ENCODE measurements at places on chromosomes 11 and 22.

- DNase-seq, result no peak
Observed at GRCh38 chr11:66072518-66072917, 2.4 kb downstream of the PACS1 start.

- no peak for DNase-seq
Observed at GRCh38 chr11:68976095-68976494, 4.7 kb downstream of the MRGPRD start.

GRCh38 chr22:17332109-17332800 lies 37.0 kb upstream of the CECR2 start:
- no peak for DNase-seq

DNA sequence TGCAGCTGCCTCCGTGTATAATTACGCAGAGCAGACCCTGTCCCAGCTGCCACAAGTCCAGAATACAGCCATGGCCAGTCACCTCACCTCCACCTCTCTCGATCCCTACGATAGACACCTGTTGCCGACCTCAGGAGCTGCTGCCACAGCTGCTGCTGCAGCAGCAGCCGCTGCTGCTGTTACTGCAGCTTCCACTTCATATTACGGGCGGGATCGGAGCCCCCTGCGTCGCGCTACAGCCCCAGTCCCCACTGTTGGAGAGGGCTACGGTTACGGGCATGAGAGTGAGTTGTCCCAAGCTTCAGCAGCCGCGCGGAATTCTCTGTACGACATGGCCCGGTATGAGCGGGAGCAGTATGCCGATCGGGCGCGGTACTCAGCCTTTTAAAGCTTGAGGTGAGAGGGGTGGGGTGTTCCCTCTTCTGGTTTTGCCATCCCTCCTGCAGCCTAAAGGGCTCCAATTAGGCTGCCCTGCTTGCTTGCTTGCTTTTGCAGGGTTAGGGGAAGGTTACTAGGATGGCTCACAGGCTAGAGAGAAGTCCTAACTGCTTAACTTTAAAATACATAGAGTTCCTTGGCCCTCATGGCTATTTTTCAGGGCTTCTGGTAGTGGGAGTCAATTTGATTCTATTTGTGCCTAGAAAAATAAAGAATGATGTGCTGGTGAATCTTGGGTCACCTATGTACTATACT lies 5.4 kb downstream of the RBM4 start:
- DNase-seq, result no peak

DNA sequence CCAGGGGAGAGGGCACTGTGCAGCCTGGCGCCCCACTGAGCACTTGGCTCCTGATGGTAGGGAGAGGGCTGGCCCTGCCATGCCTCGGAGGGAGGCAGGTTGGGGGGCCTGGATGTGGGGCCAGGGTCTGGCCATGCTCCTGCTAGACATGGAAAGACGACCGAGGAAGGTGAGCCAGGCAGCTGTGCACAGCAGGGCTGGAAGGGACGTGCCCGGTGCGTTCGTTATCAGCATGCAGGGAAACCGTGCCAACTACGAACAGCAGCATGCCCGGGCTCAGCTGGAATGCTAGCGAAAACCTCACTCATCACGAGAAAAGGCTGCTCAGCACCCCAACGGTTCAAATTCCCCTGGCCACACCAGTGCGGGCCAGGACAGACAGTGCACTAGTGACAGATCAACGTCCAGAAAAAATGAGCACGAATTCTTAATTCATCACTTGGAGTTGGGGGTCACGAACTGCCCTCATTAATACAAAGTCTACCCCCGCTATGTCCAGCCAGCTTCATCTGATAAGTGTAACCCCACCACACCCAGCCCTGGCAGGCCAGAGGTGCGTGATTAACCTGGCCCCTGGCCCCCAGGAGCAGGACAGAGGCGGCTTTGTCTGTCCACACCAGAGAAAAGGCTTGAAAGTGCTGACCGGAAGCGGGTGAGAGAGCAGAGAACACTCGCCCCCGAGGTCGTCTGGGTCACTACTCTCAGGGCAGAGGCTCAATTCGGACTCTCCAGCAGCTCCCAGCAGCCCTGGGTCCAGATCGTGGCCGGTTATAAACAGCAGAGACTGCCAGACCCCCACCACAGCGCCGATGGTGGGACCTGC lies 84.2 kb downstream of the CELSR1 start:
- no peak for DNase-seq

- DNase-seq, result no peak
Observed at GRCh38 chr11:97622795-97623194, 1233.0 kb downstream of the JRKL start.

DNA sequence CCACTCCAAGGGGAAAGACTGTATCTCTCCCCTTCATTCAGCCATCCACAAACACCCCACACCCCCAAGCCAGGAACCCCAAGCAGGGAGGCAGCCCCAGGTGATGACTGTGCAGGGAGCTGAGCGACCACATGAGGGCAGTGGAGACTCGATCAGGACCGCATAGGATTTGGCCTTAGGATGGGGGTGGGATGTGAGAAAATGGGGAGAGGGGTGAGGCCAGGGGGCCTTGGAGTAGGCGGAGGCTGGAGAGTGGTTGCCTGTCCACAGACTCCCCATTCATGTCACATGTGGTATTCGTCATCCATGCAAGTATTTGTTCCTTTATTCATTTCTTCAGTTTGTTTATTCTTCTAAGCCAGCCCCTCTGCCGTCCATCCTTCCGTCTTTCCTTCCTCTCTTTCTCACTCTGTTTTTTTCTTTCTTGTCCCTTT lies 2.7 kb upstream of the RHOD start:
- DNase-seq, result no peak

GRCh38 chr11:27754035-27755017 lies 54.1 kb upstream of the BDNF start:
- no peak for DNase-seq

GRCh38 chr22:31841078-31841827 lies 87.4 kb downstream of the DEPDC5 start:
- DNase-seq, result no peak

DNA sequence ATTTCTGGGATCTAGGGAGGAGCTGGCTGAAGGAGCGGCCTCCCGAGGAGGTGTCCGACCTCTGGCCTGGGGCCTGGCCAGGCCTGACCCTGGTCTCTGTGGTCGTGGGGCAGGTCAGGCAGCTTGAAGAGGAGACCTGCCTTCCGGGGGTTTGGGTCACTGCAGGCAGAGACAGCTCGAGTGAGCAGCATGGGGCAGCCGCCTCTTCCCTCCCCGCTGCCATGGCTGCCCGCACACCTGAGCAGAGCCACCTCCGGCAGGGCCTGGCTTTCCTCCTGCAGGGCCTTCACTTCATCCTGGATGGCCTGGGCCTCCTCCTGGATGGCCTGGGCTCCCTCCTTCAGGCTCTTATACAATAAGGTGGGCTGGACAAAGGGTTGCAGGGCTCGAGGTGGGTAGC lies 8.0 kb upstream of the NAALADL1 start:
- no peak for DNase-seq

GRCh38 chr11:97015327-97015726 lies 625.5 kb downstream of the JRKL start:
- no peak for DNase-seq

- DNase-seq, result no peak
Observed at GRCh38 chr11:45300715-45301114, 14.6 kb upstream of the SYT13 start.

DNA sequence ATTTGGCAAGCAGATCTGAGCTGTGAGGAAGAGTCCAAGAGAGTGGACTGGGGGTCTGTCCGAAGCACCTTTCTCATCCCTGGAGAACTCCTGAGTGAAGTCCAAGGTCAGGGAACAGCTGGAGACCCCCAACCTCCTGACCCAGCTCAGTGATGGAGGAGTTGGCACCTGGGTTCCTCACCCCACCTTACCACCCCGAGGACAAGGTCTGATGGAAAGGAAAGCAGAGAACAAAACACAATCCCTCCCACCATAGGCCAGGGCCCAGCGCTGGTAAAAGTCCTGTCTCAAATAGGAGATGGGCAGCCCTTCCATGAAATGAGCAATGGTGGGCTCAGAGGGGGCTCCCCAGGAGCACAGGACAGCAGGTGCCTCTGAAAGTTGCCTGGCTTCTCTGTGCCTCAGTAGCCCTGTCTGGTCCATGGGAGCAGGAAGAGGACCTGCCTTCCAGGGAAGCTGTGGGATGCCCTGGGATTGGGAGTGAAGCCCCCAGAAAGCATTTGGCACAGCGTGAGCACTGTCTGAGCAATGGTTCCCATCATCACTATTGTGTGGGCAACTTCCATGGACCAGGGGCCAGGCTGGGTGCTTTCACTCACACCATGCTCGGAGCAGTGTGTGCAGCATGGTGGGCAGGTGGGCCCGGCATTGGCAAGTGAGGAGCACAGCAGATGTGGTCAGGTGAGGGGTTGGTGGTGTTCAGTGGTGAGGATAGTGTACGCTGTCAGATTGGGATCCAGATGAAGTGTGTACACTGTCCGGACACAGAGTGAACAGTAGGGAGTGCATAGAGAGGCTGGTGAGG lies 7.5 kb downstream of the TRIM29 start:
- DNase-seq, result no peak

DNA sequence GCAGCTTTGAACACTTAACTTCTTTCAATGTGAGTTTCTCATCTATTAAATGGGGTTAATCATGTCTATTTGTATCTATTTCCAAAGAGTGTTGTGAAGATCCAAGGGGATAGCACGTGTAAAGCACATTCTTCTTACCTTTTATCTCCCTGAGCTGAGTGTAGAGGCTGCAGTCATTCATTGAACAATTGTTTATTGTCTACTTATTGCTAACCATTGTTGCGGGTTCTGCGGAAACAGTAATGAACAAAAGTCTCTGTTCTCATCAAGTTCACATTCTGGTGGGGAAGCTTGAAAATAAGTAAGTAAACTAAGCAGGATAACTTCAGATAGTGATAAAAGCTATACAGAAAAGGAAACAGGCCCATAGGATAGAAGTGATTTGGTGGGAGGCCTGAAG lies 27.4 kb upstream of the PLET1 start:
- DNase-seq, result no peak

GRCh38 chr22:33020721-33021120 lies 37.5 kb downstream of the SYN3 start:
- no peak for DNase-seq

GRCh38 chr11:111909378-111909777 lies 2.2 kb downstream of the CRYAB start:
- DNase-seq, result no peak

- DNase-seq, result no peak
Observed at GRCh38 chr11:19920982-19921381, 208.3 kb downstream of the NAV2 start.

- no peak for DNase-seq
Observed at GRCh38 chr22:29617922-29618629, 14.6 kb downstream of the NF2 start.

GRCh38 chr22:50305923-50306566 lies 1.4 kb downstream of the PLXNB2 start:
- DNase-seq, result no peak

- no peak for DNase-seq
Observed at GRCh38 chr11:118670063-118670462, 9.4 kb downstream of the TREH start.

DNA sequence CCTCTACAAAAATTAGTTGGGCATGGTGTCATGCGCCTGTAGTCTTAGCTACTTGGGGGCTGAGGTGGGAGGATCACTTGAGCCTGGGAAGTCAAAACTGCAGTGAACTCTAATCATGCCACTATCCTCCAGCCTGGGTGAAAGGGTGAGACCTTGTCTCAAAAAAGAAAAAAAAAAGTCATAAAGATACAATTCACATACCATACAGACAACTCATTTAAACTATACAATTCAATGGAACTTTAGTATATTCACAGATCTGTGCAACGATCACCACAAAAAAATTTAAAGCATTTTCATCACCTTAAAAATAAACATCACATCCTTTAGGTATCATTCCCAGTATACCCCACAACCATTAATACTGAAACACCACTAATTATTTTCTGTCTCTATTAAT lies 201.2 kb downstream of the PGR start:
- DNase-seq, result no peak

Data from SK-N-MC (cell line).